Thoracic aorta (tissue), 2 donors: ENCODE measurements at places on chromosomes 11 and 22.

GRCh38 chr22:22856364-22856763 lies 31.3 kb upstream of the IGLL5 start:
- DNase-seq = no peak

- no peak for DNase-seq
These were observed 71.3 kb downstream of the BBOX1 start for GRCh38 chr11:27111896-27112295.

DNA sequence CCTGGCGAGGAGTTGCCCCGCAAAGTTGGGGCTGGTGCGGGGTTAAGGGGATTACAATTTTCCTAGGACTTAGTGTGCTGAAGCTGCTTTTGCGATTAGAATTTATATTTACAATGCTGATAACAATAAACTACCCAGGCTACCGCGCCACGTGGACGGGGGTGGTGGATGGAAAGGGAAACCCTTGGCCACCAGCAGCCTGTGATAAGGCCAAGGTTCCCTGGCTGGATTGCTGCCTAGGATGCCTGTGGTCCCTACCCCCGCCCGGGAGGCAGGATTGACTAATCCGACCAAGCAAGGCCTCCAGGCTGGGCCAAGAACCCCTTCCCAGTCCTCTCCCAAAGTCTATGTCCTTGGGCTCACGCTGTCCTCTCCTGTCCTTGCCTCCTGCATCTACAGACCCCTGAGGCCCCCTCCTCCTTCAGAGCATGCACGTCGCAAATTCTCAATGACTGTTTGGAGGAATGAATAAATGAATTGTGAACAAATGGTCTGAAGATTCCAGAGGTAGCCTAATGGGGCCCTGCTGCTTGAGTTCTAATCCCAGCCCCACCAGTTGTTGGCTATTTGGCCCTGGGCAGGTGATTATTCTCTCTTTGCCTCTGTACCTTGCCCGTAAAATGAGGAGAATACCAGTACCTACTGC lies 7.6 kb upstream of the CHKA start:
- DNase-seq = no peak

DNA sequence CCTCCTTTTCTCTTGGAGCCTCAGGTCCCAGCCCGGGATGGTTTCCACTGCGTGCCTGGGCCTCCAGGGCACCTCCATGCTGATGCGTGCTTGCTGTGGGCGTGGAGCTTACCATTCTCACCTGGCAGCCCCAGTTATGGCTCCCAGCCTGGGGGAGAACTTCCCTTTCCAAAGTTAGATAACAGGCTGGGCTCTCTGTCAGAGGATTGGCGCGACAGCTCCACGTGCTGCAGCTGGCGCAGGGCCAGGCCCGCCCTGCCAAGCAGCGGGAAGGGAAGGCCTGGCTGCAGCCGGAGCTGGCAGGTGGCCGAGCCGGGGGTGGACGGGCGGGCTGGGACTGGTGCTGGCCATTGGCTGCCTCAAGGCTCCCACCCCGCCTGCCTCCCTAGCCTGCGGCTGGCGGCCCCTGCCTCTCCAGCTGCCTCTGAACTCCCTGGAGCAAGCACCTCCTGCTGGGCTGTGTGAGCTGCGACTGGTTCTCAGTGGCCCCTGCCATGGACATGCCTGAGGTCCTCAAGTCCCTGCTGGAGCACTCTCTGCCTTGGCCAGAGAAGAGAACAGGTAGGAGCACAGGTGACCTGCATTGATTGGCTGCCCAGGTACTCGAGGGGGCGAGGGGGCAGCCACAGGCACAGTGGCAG lies 14.6 kb upstream of the TEF start:
- DNase-seq = peak; percentile 81

- no peak for DNase-seq
These were observed 72.6 kb downstream of the PHF21B start for GRCh38 chr22:44937216-44937615.

- DNase-seq = no peak
These were observed 60.3 kb downstream of the AMBRA1 start for GRCh38 chr11:46533396-46534100.

- no peak for DNase-seq
These were observed 89.9 kb upstream of the PRDM11 start for GRCh38 chr11:45056529-45056928.

- no peak for DNase-seq
These were observed 1445.5 kb downstream of the BRD1 start for GRCh38 chr22:48382197-48382596.

DNA sequence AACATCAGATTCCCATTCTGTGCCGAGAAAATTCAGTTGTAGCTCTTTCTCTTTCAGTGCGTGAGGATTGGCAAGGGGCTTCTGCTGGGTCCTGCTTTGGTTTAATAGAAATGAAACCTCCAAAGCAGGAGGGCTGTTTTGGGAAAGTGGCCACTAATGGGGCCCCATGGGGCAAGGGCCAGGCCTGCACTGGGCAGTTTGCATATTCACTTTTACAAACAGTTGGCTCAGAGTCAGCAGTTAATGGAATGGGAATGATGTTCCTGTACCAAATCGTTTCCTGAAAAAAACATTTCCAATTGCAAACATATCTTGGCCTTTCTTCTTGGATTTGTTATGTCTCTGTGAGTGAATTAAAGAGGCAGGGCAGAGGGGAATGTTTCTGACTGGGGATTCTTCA lies 92.1 kb downstream of the PARVA start:
- no peak for DNase-seq
